ENCODE measurements at places on chromosomes 2 and 18.

DNA sequence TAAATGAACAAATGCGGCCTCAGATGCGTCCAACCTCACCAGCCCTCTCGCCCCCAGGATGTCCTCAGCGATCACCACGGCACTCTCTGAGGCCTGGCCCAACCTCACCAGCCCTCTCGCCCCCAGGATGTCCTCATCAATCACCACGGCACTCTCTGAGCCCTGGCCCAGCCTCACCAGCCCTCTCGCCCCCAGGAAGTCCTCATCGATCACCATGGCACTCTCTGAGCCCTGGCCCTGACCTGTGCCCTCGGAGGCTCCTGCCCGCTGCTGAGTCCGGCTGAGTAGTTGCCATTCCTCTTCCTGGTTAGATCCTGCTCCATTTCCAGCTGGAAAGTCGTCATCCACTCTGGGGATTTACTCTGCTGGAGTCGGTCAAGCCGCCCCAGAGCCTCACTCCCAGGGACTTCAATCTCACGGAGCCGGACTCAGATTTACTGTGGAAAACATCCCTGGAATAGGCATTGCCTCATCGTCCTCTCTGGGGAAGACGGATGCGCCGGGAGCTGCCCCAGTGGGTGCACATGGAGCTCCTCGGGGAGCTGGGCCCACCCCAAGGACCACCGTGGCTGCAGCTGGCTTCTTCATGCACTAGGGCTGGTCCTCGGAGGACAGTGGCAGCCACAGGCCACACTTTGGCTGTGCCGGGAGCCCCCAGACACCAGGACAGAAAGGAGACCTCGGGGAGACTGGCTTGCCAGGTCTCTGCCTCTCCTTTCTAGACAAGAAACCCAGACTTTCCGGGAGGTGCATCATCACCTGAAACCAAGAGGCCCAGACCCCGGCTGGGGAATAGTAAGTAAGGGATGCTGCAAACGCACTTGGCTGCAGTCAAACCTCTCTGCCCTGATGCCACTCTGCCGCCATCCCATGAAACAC lies 230.6 kb downstream of the EIPR1 start:
- DNase-seq, result no peak

GRCh38 chr2:240839152-240840143 lies 19.4 kb upstream of the KIF1A start:
- no peak for DNase-seq

GRCh38 chr2:133780099-133780996 lies 212.1 kb upstream of the NCKAP5 start:
- DNase-seq, result peak; percentile 21

DNA sequence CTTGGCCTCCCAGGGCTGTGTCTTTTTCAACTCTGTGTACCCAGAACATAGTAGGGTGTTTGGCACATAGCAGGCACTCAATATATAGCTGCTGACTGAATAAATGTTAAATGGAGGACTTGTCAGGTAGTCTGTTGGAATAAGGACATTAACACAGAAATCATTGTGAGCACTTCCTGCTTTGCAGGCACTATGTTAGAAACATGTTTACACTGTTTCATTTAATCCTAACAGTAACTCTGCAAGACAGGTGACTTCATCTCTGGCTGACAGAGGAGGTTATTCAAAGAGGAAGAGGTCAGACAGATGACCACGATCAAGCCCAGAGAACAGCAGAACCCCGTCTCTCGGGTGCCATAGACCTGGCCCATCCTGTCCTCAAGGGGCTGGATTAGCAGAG lies 28.0 kb upstream of the PIEZO2 start:
- no peak for DNase-seq

- DNase-seq, result no peak
Observed at GRCh38 chr2:143903172-143903856, 616.6 kb downstream of the ZEB2 start.

DNA sequence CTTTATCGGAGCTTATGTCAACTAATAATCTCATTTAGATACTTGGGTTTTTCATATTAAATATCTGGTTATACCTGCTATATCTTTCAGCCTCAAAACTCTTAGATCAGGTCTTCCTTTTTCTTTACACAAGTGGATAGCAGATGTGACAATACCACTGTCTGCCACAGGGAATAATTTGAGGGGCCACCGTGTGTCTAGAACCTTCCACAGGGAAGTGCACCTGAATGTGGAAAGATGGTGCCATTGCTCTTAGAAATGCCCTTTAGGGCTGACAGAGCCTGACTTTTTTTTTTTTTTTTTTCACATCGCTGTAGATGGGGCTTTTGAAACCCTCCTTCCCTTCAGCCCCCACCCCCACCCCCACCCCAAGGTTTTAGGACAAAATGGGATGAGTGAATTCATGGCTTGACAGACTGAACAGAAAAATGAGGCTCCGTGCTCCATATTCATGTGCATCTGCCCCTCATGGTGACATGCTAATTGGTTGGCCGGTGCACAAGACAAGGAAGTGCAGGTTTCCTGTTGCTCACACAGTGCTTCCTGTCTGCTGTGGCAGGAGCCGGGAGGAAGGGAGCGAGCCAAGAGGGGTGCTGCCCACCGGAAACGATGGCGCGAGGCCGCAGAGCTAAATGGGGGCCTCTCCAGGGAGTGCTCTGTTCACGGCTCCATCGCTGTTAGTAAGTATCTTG lies 246.0 kb downstream of the LDLRAD4 start:
- peak; percentile 50 for DNase-seq

GRCh38 chr2:225694664-225695063 lies 295.2 kb downstream of the NYAP2 start:
- DNase-seq, result no peak
